Cortex of kidney (tissue), 1 donor: ENCODE measurements at places on chromosomes 3 and 15.
A peak's percentile ranks its signal among the peaks of the same experiment; 100 is the strongest.

GRCh38 chr15:28107111-28107903 lies 8.2 kb upstream of the OCA2 start:
- DNase-seq, result no peak

DNA sequence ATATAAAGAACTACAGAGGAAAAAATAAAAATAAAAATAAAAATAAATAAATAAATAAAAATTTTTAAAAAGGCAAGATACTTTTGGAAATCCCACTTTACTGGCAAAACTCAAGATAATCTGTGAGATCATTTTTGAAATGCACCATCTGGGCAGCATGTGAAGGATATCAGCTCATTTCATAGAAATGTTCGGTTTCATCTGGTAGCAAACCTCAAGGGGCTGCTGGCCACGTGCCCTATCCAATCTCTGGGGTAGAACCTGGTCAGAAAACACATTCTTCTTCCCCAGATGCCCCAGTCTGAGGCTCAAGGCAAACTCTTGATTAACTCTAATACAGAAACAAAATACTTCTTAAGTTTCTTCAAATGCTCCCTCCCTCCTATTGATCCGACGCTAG lies 166.0 kb downstream of the FMN1 start:
- DNase-seq, result no peak

- DNase-seq, result no peak
Observed at GRCh38 chr3:125240496-125240895, 27.9 kb upstream of the SLC12A8 start.

GRCh38 chr3:177749836-177750235 lies 552.6 kb upstream of the TBL1XR1 start:
- DNase-seq, result no peak

- DNase-seq, result peak; percentile 48
Observed at GRCh38 chr15:66803182-66803729, 101.2 kb downstream of the SMAD6 start.

DNA sequence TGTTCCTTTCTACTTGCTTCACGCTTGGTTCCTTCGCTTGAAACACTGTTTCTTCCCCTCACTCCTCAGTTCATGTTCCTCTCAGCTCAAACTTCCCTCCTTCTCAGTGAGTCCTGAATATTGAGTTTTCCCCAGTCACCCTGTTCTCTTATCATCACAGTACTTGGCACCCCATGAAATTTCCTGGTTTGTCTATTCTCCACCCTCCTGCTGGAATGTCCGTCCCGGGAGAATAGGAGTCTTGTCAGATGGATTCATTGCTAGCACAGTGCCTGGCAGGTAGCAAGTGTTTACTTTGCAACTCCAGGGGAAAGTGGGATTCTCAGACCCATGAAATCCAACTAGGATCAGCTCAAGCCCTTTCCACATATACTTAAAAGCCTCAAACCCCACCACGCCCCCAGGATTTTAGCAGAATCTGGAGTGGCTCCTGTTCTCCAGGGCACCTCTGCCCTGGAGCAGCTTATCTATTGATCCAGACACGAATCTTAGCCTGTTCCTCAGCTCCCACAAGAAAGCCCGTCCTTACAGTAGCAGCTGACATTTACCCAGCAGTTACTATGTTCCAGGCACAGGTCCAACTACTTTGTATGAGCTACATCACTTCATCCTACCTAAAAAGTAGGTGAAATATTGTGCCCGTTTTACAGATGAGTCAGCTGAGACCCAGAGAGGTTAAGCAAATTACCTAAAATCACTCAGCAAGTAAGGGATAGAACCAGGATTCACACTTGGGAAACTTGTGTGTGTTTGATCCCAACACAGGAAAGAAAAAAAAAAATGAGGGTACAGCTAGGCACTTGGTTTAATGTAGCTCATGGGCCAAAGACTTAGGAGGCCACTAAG lies 36.8 kb upstream of the MAP3K13 start:
- no peak for DNase-seq

DNA sequence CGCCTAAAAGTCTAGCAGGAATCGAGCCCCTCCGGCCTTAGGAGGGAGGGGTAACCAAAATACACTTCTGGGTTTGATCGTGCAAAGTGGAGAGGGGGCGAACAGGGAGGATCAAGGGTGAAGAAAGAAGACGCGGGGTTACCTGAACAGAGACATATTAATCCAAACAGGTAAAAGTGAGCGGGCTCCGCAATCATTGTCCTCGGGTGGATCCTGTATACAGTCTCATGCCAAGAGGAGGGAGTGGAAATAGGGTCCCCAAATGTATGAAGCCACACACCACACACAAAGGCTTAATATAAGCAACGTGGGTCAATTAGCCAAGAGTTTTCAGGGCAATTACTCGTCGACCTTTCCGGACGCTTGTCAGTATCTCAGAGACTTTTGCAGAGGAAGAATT lies 749.5 kb downstream of the ROBO1 start:
- DNase-seq, result no peak

- DNase-seq, result no peak
Observed at GRCh38 chr3:50319894-50320625, 2.5 kb downstream of the HYAL2 start.

DNA sequence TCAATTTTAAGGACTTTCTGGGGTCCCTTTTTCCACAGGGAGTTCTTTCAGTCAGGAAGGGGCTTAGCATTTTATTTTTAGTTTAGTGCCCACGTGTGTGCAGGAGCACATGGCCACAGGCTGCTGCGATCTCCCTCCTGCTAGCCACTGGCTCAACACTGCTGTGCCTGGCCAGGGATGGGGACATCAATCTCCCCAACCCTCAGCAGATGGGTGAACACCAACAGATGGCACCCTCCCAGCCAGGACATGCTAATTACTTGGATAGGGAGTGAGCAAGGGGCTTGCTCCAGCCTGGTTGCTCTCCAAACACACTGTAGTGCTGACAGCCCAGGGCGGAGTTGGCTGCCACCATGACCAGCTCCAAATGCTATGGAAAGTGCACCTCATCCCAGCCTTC lies 7.4 kb upstream of the RIOX2 start:
- no peak for DNase-seq

GRCh38 chr3:177341736-177342419 lies 144.6 kb upstream of the TBL1XR1 start:
- no peak for DNase-seq
